HFF-Myc (cell line): ENCODE measurements at places on chromosomes 1 and 21.

DNA sequence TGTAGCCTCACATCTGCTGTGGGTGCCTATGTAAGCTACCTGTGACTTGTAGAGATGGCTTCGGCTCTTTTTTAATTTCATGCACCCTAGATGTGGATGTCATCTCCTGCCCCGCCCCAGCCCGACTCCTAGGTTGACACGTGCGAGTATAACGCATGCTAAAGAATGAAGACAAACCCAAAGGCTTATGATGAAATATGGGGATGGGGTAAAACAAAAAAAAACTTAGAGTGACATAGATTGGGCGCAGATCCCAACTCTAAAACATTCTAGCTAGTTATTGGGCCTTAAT lies 613 bp upstream of the ERO1B start:
- no peak for DNase-seq

DNA sequence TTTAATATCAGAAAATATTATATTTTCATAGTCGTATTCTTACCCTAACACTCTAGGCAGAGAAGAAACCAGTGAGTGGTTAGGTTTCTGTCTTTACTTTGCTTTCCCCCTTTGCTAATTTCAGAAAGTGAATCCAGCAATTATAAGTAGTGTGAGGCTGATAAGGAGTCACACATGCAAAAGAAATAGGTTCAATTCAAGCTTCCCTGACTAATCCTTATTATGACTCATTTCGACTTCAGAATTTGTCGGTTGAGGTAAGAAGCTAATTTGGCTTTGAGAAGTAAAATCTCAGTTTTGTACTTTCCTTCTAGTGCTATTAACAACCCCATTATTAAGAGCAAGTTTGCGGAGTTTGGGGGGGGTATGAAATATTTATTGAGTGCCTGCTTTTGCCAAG lies 22.4 kb downstream of the ESRRG start:
- no peak for DNase-seq

DNA sequence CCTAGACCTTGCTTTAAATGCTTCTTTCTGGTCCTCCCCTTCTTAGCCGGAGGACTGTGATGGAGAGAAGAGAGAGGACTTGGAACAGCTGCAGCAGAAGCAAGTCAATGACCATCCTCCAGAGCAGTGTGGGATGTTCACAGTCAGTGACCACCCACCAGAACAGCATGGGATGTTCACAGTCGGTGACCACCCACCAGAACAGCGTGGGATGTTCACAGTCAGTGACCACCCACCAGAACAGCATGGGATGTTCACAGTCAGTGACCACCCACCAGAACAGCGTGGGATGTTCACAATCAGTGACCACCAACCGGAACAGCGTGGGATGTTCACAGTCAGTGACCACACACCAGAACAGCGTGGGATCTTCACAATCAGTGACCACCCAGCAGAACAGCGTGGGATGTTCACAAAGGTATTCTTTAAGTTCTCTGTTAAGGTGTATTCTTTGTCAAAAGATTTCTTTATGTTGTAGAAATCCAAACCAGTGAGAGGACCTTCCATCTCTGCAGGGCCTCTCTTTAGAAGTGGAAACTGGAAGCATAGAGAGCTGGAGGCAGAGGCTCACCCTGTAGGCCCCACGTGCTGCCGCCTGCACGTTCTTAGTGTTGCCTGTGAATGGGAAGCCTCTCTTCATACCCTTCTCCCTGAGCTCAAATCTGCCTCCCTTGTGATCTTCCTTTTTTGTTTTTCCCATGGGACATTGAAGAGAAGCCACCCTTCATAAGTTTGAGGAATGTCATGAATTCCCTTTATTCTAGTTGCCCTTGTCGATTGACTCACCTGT lies 10.6 kb downstream of the PCNT start:
- no peak for DNase-seq

DNA sequence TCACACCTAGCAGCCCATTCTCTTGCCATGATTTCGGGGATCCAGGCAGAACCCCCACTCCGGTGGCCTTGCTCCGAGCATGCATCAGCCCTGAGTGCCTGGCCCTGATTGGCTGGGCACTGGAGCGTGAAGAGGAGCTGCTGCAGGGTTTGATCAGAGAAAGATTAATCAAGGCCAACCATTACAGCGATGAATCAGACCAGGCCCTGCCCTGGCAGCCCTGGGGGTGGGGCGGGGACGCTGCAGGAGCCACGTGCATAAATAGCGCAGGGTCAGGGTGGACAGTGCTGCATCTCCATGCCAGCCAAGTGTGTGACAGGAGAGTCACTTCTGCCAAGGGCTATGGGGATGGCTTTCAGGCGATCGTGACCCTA lies 3.4 kb upstream of the FAM131C start:
- no peak for DNase-seq

DNA sequence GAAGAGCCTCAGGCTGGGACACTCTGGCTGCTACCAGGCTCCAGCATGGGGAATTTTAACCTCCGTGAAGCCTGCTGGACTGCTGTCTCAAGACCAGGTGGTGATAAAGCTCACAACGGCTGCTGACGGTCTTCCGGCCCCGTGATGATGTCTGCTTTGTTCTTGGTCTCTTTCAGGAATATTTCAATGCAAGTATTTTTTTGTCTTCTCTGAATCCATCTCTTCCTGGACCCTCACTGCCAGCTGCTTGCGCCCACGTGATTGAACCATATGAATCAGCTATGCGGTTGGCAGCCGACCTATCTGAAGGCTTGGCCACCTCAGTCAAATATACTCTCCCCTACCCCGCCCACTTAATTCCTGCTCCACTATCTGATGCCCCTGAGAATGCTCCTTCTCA lies 14.6 kb upstream of the SLC6A17 start:
- DNase-seq, result no peak

GRCh38 chr1:48200166-48200900 lies 22.2 kb upstream of the SLC5A9 start:
- no peak for DNase-seq

- DNase-seq, result no peak
Observed at GRCh38 chr1:241202401-241202800, 154.6 kb downstream of the RGS7 start.

DNA sequence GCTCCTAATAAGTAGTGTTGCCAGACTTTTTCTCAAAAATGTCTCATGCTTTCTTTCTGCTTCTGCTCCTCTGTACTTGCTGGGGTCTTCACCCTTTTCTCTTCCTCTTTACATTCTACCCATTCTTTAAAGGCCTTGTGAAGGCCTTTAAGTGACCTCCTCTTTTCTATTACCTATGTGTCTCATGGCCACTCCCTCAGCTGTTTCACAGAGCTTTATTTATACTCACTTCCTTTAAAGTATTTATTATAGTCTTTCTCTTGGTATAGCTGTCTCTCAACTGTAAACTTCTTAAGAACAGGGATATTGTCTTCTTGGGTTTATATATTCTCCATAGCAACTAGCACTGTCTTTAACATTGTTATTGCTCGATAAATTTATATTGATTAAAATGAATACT lies 792 bp downstream of the GOLPH3L start:
- DNase-seq, result no peak

- DNase-seq, result no peak
Observed at GRCh38 chr21:32009263-32009662, 136.4 kb downstream of the HUNK start.

DNA sequence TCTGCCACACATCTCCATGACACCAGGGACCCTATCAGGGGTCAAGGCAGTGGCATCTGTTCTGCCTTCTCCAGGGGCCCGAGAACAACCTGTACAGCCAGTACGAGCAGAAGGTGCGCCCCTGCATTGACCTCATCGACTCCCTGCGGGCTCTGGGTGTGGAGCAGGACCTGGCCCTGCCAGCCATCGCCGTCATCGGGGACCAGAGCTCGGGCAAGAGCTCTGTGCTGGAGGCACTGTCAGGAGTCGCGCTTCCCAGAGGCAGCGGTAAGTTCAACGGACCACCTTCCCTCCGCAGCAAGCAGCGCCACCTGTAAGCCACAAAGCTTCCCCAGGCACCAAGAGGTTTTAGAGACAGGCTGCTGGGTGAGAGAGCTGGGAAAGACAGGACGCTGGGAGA lies 15.9 kb downstream of the MX2 start:
- DNase-seq, result no peak
